Activated T-helper 2 cell treated with anti-CD3 and anti-CD28 coated beads, Interferon-gamma antibody, Interleukin-2, Interleukin-4, amounts not matched to agents 10 μg/mL and 5 μg/mL and 100 μg/mL, durations not matched to agents 14 hours and 24 hours and 36 hours (primary cell): ENCODE measurements at places on chromosomes 6 and 20.

GRCh38 chr6:88004707-88005106 lies 42.9 kb upstream of the SPACA1 start:
- DNase-seq: no peak

DNA sequence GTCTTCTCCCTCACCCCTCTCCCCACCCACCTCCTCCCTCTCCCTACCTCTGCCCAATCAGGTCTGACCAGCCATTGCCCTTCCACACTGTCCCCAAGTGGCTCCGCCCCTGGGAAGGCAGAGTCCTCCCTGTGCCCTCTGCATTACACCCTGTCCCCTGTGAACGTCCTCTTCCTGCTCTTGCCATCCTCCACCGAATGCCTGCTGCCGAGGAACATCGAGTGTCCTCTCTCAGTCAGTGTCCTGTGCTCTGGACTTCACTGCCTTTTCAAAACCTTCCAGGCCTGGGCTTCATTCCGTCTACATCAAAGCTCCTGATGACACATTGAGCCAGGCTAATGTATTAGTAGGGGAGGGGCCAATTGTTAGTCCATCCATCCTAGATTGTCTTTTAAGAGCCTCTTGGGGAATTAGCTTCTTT lies 3.3 kb upstream of the PACSIN1 start:
- DNase-seq: no peak

- DNase-seq: no peak
Measured at GRCh38 chr6:99607416-99608036, 893 bp downstream of the PRDM13 start.

- no peak for DNase-seq
Measured at GRCh38 chr6:123875784-123876183, 72.1 kb downstream of the NKAIN2 start.

DNA sequence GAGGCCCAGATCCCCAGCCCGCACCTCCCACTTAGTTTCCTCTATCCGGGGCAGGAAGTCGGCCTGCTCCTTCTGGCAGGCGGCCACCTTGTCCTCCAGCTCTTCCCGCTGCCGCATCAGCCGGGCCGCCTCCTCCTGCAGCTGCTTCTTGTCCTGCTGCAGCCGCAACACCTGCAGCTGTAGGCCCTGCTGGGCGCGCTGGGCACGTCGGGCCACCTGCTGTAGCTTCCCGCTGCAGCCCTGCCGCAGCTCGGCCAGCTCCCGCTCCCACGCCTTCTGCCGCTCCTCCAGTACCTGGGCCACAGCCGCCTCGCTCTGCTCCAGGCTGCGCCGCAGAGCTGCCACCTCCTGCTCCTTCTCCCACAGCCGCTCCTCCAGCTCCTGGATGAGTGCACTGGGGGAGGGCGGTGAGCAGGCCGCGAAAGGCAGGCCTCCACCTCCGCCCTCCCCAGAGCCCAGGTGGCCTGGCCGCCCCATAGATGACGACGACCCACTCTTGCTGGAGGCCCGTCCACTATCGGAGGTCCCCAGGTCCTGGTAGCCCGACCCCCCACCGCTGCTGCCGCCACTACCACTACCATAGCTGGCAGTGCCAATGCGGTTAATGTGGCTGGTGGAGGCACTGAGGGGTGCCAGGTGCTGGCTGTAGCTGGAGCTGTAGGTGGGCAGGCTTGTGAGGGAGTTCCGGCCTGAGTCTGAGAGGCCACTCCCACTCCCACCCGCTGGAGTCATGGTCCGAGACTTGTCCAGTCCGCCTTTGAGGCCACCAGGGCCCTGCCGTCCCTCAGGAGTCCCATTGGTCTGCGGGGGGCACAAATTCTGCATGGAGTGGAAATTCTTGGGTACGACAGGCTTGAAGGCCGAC lies 6.0 kb upstream of the FASTKD5 start:
- DNase-seq: no peak

DNA sequence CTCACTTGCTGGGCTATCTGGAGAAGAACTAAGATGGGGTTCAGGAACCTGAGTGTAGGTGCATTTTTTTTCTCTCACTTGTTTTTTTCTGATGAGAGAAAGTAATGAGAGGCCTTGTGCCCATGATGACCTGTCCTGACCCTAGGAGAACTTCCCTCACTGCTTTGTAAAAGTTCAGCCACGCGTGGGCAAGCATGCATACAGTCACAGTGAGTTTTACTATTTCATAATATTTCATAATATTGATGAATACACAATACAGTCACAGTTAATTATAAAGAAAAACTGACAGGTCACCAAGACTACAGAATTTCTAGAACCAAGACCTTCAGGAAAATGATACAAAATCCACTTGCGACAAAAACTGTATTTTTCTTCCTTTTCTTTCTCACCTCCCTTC lies 111.8 kb downstream of the MAP7 start:
- no peak for DNase-seq

GRCh38 chr6:115935361-115935760 lies 125.3 kb downstream of the FRK start:
- no peak for DNase-seq

GRCh38 chr6:28218312-28219248 lies 6.5 kb upstream of the ZSCAN9 start:
- no peak for DNase-seq

DNA sequence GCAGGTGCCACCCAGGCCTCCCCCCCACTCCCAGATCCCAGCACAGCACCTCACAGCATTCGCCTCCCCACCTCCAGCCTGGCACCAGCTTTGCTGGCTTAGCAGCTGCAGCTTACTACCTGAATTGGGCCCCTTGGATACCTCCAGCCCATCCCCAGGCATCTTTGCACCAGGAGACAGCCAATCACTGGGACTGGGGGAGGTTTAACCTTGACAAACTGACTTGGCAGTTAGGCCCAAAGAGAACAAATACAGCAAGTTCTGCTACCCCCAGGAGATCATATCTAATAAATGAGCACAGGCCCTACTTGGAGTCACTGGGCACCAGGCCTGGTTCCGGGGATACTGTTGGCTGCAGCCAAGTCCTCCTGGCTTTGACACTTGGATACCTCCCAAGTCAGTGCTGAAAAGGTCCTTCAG lies 8.8 kb downstream of the PDRG1 start:
- DNase-seq: no peak

GRCh38 chr6:116012471-116012949 lies 48.2 kb downstream of the FRK start:
- DNase-seq: no peak

- no peak for DNase-seq
Measured at GRCh38 chr6:135319819-135320218, 138.7 kb downstream of the MYB start.

GRCh38 chr6:75147512-75147911 lies 58.3 kb downstream of the COL12A1 start:
- DNase-seq: no peak

GRCh38 chr20:50215926-50216325 lies 25.3 kb downstream of the CEBPB start:
- DNase-seq: no peak

- no peak for DNase-seq
Measured at GRCh38 chr6:14841901-14842421, 403.9 kb upstream of the JARID2 start.

GRCh38 chr6:105087571-105088211 lies 92.1 kb downstream of the POPDC3 start:
- no peak for DNase-seq

DNA sequence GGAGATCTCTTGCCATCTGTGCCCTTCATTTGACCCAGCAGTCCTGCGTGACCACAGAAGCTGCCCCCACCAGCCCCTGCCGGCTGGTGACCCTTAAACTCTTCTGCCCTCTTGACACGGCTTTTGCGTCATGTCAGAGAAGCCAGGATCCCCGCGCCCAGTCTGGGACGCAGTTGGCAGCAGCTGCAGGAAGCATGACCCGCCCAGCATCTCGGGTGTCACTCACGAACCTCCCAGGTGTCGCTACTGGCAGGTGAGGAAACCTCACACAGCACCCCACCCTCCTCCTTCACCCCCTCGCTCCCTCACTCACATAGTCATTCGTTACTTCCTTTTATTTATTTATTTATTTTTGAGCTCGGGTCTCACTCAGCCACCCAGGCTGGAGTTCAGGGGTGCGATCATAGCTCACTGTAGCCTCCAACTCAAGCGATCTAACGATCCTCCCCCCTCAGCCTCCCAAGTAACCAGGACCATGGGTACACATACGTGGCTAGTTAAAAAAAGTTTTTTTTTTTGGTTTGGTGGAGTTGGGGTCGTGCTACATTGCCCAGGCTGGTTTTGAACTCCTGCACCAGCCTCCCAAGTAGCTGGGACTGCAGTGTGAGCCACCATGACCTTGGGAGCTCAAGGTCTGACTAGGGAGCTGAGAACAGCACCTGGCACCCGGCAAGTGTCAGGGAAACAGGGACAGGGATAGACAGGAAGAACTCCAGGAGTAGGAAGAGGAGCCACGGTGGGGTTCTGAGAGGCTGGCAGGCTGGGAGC lies 14.1 kb upstream of the SPDEF start:
- no peak for DNase-seq

DNA sequence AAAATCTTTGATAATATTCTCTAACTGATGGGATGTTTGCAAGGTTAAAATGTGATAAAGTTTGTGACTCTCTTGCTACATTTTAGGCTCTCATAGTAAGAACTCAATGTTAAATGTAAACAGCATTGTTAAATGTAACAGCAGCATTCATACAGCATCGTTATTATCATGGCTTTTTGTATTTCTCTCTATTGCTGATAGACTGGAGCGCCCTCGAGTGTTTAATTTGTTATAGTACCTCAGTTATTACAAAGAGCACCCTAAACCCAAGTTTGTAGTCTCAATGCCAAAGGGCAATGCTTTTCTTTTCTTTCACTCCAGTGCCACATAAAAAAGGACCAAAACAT lies 14.9 kb upstream of the TTPAL start:
- no peak for DNase-seq

- DNase-seq: peak; percentile 30
Measured at GRCh38 chr6:158232316-158233213, 64.4 kb downstream of the GTF2H5 start.

DNA sequence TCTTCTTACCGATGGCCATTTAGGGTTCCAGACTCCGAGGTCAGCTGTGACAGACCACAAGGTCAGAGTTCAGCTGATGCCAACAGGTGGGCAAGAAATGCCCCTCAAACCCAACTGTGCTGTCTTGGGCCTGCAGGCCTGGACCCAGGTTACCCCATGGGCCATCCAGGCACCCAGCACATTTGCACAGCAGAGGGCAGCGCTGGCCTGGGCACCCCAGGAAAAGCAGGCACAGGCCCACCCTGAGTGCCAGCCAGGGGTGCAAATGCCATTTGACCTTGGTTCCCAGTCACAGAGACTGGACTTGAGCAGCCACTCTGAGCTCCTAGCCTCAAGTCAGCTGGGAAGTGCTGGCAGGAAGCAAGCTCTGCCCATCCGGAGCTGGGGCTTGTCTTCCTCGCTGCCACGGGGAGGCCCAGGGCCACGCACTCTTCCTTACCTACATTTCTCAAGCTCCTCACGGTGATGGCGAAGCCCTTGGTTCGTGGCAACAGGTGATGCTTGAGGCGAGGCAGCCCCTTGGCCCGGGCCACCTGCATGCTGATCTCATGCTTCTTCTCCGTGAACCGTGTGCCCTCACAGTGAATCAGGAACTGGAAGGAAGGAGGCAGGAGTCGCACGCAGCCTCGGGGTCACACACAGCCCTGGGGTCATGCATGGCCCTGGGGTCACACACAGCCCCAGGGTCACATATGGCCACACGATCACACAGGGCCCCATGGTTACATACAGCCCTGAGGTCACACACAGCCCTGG lies 120.8 kb downstream of the AGPAT4 start:
- DNase-seq: no peak

DNA sequence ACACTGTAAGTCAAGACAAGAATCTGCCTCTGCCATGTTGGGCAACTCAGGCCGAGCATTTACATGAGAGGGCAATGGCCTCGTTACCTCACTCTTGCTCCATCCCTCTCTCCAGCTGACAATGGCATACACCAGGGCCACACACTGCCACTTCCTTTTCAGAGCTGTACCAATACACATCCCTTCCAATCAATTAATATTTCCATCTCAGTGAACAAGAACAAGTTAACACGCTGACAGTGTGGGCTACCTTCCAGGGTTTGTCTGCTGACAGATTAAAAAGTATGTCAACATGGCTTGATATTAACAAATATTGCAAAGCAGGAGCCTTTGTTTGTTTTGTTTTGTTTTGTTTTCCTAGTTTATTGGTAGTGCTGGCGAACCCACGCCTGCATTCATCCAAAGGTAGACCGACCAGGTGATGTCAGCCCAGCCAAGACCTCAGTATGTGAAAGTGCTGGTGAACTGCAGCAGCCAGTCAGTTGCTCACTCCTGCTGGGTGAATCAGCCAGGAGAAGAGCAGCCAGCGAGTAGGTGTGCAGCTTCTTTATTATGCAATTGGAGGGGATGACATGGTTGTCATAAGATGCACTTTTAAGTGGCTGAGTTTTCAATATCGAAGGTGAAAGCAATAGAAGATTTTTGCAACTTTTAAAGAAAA lies 487.3 kb upstream of the JARID2 start:
- DNase-seq: no peak

DNA sequence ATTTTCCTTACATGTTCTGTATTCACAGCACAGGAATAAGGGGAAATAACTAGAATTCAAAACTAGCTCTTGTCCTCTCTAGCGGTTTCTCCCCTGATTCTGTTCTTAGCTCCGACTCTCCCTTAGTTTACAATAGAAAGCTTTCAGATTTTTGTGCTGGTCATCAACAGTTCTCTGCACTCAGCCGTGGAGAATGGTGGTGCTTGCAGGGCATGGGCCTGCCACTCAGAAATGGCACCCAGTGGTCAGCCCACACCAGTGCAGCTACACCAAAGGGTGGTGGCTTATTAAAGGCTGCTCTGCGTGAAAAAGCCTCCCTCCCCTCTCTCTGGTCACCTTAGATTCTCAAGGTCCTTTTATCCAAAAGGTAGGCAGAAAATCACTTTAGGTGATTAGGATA lies 123.5 kb downstream of the SASH1 start:
- no peak for DNase-seq

- DNase-seq: peak; percentile 48
Measured at GRCh38 chr20:19205981-19206396, 6.5 kb upstream of the SLC24A3 start.

GRCh38 chr20:2544211-2544610 lies 7.8 kb downstream of the TMC2 start:
- DNase-seq: no peak

DNA sequence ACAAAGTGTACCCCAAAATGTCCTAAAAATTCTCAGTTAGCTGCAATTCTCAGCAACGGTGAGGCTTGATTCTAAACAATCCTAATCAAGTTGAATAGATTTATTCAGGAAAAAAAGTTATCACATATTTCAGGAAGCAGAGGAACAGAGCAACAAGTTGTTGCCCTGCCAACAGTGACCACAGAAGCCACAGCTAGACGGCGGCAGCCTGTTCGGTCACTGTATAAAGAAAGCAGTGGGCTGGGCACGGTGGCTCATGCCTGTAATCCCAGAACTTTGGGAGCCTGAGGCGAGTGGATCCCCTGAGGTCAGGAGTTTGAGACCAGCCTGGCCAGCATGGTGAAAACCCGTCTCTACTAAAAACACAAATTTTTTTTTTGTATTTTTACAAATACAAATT lies 171.2 kb upstream of the BMP5 start:
- DNase-seq: no peak
